ENCODE measurements at places on chromosomes 7 and 10.

DNA sequence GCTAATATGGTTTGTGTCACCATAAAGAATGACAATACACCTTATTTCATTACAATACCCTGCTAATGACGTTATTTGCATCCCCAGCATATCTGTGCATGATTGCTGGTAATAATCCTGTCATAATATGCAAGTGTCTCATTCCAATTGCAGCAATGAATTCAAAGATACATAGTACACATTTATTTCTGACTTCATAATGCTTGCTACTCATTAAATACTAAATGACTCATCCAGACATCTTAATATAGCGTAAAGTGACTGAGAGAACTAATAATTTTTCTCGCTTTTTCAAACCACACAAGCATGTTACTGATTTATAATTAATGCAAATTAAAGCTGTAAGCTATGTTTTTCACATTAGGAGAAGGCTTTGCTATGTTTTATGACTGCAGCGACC lies 234.7 kb upstream of the MDFIC start:
- no peak for DNase-seq

GRCh38 chr7:24948739-24949138 lies 31.2 kb downstream of the OSBPL3 start:
- DNase-seq = no peak

DNA sequence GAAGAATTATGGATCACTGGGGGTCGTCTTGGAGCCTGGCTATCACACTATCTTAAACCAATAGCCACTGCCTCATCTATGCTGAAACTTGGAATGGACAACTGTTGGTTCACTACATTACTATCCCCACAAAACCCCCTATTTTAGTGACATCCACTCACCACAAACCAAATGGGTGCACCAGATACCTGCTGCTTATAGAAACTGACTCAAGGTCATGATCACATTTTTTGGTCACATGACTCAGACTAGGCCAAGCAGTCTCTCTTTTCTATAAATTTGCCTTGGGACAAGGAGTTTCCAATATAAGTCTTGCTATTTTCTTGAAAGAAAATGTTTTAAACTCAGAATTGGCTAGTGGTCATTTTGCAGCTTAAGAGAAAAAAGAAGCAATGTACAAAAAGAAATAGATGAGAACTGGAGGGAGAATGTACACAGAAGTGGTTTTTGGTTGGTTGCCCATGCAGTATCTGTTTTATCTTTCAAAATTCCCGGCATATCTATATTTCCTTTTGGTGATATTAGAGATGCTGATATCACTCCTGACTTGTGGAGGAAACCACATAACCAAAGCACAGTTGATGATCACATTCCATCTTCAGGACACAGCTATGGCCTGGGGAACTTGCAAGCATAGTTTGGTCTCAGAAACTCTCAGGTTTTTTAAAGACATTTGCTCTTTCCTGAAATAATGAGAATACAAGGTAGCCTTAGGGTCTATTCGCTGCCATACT lies 85.2 kb upstream of the CACNA2D1 start:
- no peak for DNase-seq

- DNase-seq = no peak
Observed at GRCh38 chr7:114806590-114807162, 115.2 kb upstream of the MDFIC start.

GRCh38 chr10:118903691-118904090 lies 125.8 kb upstream of the NANOS1 start:
- DNase-seq = no peak

GRCh38 chr7:98629001-98629431 lies 11.9 kb downstream of the NPTX2 start:
- DNase-seq = no peak

DNA sequence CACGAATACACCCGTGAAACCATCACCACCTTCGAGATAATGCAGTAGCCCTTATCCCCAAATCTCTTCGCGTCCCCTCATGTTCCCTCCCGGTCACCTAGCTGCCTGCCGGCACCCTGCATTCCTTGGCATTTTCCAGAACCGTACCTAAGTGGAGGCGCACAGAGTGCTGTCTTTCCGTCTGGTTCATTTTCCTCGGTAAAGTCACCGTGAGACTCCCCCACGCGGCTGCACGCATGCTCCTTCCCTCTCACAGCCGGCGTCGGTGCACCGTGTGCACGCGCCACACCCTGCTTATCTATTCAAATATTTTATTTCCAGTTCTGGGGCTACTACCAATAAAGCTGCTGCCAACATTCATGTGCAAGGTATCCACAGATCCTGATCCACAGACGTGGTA lies 65.5 kb upstream of the NKX6-2 start:
- DNase-seq = no peak

GRCh38 chr7:152462995-152463708 lies 27.3 kb upstream of the KMT2C start:
- DNase-seq = peak; percentile 66

DNA sequence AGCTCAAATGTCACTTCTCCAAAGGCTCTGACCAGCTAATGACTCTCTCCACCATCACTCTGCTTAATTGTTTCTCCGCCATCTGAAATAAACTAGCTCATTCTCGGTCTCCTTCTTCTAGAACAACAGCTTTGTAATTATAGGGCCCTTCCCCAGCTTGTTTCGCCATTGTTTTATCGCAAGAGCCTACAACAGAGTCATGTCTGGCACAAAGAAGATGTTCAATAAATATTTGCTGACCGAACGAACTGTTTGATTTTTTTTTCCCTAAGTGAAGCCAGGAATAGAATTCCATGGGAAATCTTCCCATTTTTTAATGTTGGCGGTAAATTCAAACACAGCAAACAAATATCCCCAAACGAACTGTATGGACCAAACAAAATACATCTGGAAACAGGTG lies 63.8 kb upstream of the NMT2 start:
- no peak for DNase-seq

DNA sequence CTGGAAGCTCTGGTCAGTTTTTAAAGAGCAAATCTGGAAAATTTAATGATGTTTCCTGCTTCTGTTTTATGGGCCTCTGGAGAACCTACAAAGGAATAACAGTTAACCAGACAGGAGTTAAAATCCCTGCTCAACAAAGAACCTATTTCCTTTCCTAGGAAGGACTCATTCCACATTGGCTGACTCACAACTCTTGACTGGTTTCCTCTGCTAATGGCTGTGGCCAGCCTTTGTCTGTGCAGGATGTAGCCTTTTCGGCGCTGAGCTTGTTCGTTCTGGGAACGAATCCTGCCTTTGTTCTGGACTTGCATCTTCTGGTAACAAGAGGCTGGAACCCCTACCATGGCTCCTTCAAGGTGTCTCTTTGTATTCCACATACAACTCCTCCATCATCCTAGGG lies 112.8 kb upstream of the PDCD4 start:
- no peak for DNase-seq

DNA sequence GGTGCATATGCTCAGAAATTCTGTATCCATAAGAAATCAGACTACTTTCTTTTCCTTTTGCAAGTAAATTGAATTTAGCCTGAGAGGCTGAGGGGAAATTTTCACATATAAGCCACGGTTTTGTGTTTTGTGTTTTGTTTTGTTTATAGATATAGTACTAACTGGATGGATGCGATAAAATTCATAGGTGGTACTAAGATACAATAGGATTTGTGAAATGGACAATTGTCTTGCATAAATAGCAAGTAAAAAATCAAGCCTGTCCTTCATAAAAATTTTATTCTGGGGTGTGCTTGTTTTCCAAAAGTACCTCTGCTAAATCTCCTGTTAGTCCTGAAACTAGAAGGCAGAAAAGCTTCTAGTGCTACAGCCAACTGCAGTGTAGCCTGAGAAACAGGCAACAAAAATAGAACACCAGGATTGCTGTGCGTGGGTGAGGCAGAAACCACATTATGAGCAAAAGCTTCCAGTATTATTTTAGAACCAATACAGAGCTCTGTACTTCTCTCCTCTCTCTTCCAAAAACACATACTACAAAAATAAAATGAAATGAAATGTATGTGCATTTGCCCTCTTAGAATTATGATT lies 634 bp upstream of the HDAC9 start:
- DNase-seq = no peak

DNA sequence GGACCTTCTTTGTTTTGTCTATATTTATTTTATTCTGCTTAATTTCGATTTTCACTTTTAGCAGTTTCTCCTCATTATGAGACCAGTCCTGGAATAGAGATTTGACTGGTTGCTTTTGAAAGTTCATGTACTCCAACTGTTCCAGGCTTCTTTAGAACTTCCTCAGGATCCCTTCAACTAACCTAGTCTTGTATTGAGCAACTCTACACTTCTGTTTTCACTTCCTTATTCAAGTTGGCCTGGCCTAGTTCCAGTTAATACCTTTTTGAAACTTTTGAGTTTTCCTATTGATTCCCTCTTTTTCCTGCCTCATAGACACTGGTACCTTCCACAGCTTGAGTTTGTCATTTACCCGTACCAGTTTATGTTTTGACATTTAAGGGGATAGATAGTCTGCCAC lies 421.7 kb downstream of the ATRNL1 start:
- DNase-seq = no peak

GRCh38 chr7:28560767-28561166 lies 148.4 kb downstream of the CREB5 start:
- DNase-seq = no peak

- no peak for DNase-seq
Observed at GRCh38 chr10:45253183-45253914, 62.1 kb downstream of the OR13A1 start.

- DNase-seq = no peak
Observed at GRCh38 chr10:69382382-69383117, 34.2 kb downstream of the TACR2 start.

GRCh38 chr7:140049339-140050024 lies 13.3 kb downstream of the PARP12 start:
- DNase-seq = no peak

DNA sequence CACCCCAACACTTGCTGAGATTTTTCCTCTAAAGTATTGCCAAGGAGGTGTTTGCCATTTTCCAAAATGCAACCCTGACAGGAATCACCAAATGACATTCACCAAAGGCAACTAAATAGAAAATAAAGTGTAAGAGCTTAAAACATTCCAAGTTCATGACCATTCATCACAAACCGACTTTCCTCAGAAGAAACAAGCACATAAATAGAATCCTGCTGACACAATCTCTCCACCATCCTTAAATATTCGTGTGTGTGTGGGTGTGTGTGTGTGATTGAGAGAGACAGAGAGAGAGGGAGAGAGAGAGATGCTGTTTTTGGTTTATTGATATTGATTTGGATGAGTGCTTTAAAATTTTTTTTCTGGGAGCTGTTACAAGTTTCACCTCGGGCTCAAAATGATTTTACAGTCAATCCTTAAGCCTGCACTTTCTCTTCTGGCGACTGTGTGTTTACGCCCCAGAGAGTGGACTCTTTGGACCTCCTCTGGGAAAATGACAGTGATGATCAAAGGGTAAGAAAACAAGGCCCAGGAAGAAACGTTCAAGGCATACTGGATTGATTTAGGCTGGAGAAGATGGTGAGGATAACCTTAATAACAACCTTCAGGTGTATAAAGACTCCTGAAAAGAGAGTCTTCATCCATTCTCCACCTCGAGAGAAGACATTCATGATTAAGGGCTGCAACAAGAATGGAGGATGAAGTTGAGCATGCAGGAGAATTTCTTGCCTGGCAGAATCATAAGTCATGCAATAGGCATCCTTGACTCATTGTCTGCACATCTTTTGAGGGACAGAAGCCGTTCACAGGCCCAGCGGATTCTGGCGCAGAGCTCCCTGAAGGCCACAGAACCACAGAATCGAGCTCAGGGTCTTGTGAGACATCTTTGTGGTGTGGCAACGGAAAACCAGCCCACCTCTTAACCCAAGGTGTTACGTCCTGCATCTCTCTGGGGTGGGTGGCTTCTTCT lies 104.4 kb upstream of the FGFR2 start:
- no peak for DNase-seq

GRCh38 chr10:19668116-19668515 lies 148.1 kb upstream of the PLXDC2 start:
- DNase-seq = no peak

GRCh38 chr7:7867846-7868571 lies 100.6 kb upstream of the GLCCI1 start:
- no peak for DNase-seq
